Left renal cortex interstitium (tissue), 4 donors: ENCODE measurements at places on chromosomes 11 and 22. TPM values are rescaled to one million over a fixed set of nuclear protein-coding genes. Genes with fewer than 3 reads are reported as not detected.

FLRT1 gene
- 3.1 TPM for polyA plus RNA-seq

MYRF gene
- 32.8 TPM for polyA plus RNA-seq

DNA sequence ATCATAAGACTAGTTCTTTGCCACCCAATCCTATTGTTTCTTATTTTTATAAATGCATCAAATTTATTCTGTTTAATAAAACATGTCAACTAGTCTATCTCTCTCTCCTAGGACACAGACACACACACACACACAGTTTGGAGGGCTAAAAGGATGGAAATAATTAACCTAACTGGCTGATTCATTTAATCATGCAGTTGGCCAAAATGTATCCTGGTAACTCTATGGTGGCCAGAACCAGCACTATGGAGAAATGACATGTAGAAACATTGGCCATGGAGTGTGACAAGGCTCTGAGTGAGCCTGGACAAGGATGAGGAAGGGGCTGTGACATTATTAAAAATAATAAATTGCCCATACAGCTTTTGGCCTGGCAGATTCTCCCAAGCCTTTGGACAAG is 64.1 kb downstream of the CLPB start:
- no peak for DNase-seq

FGF4 gene
- not detected for polyA plus RNA-seq

DNA sequence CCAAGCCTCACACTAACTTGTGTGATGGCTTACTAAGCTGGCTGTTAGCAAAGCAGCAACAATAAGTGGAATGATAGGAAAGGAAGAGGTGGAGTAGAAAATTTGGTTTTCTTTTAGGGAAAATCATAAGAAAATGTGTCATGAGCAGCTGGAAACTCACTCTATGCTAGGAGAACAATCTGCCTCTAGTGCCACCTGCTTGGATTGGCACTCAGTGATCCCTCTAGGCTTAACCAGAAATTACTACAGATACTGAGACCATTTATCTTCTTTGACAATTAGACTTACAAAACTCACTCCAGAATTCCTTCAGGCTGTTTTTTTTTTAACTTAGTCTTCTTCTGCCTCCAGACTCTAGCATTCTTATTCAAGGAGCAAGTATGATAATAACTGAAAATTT is 117.3 kb downstream of the CD44 start:
- no peak for DNase-seq

- DNase-seq, result no peak
These were observed 326.2 kb downstream of the TBC1D22A start for GRCh38 chr22:47088480-47089158.

DNA sequence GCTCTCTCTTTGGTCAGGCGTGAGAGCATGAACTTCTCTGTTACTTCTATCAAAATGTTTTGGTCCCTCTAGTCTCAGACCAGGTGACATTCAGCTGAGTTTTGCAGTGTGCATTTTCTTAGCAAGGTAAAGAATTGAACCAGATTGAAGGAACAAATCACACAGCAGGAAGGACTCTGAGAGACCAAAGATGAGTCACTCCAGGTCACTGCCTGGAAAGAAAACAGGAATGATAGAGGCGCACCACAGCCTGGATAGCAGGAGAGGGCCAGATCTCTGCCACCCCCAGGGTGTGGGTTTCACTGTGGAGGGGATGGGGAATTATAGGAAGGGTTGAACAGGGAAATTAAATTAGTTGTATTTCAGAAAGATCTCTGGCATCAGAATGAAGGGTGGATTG is 788.3 kb downstream of the NTM start:
- no peak for DNase-seq

DNA sequence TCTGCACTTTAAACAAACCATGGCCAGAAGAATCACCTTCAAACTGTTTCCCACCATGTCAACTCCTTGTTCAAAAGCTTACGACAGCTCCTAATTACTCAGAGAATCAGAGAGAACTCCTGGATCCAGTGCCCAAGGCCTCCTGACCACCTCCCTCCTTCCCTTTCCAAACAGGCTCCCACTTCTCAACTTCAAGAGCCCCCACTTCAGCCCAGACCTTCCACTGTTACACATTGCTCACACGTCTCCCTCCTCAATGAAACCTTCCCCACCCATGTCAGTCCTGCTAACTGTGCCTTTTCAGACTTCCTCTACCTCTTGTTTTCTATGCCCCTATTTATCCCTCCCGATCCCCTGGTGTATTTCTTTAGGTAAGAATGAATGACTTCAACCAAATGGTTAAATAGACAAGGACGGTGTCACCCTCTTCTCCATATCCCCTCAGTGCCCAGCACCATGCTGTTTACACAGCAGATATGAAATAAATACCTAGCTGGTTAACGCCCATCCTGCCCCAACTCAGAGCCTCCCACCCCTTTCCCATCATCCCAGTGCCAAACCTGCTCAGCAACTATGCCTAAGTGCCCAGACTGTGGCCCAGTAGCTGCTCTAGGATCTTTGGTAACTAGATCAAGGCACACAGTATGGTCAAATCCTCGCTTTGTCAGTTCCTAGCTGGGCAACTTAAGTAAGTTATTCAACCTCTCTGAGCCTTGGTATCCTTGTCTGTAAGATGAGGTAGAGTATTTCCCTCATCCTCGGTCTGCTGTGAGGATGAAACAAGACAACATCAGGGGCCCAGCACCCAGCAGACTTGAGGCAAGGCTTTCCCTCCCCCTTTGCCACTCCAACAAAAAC is 36.8 kb downstream of the PLEKHA7 start:
- no peak for DNase-seq

APOA5 gene
- polyA plus RNA-seq, result not detected

GRCh38 chr11:38835966-38836365 is 2237.9 kb upstream of the RAG2 start:
- no peak for DNase-seq

GRCh38 chr22:43442386-43443151 is 30.8 kb downstream of the MPPED1 start:
- DNase-seq, result no peak

OR8D1 gene
- polyA plus RNA-seq, result not detected

SEC14L3 gene
- 0.08 TPM for polyA plus RNA-seq

CHST1 gene
- polyA plus RNA-seq, result 15.1 TPM

CYTH4 gene
- polyA plus RNA-seq, result 4.9 TPM

- no peak for DNase-seq
These were observed 15.8 kb downstream of the OR10D3 start for GRCh38 chr11:124198897-124199296.

DNA sequence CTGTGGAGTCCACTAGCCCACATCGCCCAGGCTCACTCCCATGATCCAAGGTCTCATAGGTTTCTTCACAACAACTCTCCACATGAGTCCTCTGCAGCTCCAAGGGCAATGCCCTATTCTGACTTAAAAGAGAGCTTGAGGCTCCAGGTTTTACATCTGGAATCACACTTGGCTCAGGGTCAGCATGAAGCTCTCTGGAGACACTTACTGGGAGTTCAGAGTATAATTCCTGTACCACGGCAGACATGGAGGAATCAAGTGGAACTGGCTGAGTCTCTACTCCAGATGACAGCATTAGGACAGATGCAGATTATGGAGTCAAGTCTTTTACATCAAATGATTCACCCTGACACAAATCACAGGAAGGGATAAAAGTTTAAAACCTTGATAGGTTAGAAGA is 11.4 kb downstream of the PRR14L start:
- DNase-seq, result no peak

PHETA2 gene
- 14.7 TPM for polyA plus RNA-seq

- no peak for DNase-seq
These were observed 19.6 kb downstream of the THAP12 start for GRCh38 chr11:76361374-76361773.

DNA sequence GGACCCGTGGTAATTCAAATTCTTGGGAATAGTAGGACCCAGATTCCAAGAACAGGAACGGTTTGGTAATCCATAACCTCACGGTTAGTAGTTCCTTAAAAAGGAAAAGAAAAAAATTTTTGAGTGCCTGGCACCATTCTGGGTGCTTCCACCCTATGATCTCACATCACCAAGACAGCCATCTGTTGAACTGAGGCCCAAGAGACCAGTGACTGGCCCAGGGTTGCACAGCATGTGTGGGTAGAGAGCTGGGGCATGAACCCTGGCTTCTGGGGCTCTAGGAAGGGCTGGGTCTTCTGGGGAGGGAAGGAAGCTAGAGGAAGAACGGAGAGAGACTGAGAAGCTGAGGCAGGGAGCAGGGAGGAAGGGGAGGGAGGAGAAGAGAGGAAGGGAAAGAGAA is 4.7 kb upstream of the SPI1 start:
- DNase-seq, result no peak

DNA sequence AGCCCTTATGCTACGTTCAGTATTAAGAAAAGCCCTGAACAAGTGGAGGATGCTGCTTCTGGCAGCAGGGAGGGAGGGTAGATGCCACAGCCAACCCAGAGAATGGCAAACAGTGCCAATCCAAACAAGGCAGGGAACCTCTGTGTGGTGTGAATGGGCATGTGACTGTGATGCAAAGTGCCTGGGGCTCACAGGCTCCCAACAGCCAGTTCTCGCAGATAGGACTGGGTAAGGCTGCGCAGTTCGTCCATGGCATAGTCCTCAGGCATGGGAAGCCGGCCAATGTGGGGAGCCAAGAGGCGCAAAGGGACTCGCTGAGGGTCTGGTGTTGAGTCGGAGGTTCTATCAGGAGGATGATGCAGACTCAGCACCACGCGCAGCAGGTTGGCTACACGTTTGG is 4.8 kb upstream of the CHRNA10 start:
- DNase-seq, result no peak

DNA sequence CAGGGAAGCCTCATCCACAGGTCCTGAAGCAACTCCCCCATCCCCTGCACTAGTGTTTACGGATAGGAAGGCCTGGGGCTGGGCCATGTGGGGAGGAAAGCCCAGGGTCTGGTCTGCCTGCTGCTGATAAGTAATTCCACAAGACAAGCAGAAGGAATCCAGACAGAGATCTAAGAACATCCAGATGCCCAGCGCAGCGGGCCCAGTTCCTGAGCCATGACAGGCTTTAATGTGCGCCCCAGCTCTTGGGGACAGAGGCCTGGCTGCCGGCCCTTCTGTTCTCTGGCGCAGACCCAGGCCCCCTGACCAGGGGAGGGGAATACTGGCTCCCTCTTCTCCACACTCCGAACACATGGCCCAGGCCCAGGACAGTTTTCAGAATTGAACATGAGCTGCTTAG is 28.8 kb upstream of the ETS1 start:
- no peak for DNase-seq

GRCh38 chr11:13487661-13488030 is 8.2 kb downstream of the PTH start:
- no peak for DNase-seq

- DNase-seq, result no peak
These were observed 55.9 kb upstream of the BARX2 start for GRCh38 chr11:129319751-129320150.

DNA sequence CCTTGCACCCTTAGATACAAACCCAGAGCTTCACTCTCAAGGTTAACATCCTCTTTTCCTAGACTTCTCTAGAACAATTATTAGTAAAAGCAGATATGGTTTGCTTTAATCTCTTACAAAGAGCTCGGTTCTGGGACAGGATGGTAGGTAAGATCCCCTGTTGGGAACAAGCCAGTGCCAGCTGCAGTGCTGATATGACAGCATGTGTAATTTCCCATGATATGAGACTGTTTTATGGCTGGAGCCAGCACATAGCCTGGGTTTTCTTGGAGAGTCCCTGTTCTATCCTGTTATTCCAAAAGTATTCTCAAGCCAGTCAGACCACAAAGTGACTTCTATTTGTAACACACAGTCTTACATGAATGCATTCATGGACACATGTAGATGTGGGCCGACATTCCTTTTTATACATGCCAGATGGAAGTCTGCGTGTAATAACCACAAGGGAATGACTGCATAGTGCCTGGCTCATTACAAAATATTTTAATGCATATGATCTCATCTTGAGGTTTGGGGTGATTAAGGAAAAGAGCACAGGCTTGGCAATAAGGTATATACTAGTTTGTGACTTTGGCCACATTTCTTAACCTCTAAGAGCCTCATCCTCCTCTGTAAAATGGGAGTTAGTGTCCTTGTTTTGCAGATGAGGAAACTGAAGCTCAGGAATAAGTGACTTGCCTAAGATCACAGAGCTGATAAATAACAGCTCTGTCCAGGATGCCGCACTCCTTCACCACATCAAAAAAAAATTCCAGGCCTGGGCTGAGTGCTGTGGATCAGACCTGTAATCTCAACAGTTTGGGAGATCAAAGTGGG is 21.8 kb downstream of the CLMP start:
- no peak for DNase-seq

DNA sequence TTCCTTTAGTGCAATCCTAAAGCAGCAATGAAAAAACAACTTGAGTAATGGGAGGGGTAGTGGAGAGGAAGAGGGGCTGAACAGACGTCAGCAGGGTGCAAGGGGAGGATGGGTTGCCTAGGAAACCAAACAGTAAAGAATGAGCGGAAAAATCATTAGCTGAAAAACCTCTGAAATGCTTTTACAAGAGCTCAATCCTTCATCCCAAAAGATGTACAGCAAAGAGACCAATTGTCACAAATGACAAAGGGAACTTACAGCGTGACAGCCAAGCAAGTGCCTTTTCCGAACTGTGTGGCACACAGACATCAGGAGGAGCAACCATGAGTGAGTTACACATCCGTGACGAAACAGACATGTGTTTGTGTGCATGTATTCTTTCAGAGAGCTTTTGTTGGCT is 104.6 kb downstream of the SIK3 start:
- DNase-seq, result no peak

KIF18A gene
- polyA plus RNA-seq, result 10.3 TPM

GRCh38 chr22:20761536-20761935 is 12.4 kb upstream of the SERPIND1 start:
- DNase-seq, result no peak

MMP3 gene
- not detected for polyA plus RNA-seq

- no peak for DNase-seq
These were observed 1035.3 kb downstream of the NTM start for GRCh38 chr11:132405728-132406127.

TRIM6 gene
- polyA plus RNA-seq, result 65.1 TPM
